MG63 (cell line): ENCODE measurements at places on chromosomes 12 and 14. TPM values are rescaled to one million over a fixed set of nuclear protein-coding genes. Genes with fewer than 3 reads are reported as not detected.

Gene MYBPC1
- total RNA-seq = not detected in 2 replicates

Gene GRIP1
- total RNA-seq = not detected in 2 replicates

Gene DENR
- total RNA-seq = 19.7 and 26.8 TPM in 2 replicates

GRCh38 chr12:19373586-19373985 is 65.7 kb upstream of the AEBP2 start:
- no peak for DNase-seq

DNA sequence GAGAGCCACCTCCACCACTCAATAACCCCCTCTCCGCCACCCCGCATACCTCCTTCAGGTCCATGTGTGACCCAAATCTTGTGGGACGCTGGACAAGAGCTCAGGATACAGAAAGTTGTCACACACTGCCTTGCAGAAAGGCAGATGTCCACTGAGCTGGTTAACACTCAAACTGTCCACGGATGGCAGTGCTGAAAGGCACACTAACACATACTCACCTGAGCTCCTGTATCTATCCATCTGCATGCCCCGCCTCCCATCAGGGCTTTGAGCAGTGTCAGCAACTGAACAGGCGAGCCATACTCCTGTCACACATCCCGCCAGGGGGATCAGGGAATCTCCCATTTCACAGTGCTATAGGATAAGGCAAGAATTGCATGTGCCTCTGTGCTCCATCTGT is 642.0 kb downstream of the GALC start:
- no peak for DNase-seq

DNA sequence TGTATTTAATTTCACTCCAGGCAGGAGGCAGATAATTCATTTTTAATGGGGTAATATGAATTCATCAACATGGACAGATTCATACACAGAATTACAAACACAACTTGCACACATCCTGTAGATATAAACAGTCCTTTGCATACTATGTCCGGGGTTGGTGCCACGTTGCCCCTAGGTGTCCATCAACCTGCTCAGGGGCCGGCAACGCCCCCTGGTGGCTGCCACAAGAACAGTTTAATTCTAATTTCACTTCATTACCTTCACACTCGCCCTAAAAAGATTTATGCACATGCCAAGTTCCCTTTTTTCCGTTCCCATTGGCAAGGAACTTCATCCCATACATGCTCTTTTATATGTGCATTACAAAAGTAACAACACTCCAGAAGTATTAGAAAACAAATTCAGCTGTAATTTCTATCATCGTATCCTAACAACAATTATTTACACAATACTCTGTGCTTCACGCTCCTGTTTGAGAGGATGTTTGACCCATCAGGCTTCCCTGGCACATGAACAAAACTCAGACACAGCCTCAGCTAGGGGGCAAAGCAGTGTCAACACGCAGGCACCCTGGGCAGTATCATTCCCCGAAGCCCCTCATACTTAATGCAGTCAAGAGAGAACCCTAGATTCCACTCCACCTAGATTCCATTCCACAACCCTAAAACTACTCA is 15.5 kb downstream of the MANSC1 start:
- peak; percentile 59 for DNase-seq

DNA sequence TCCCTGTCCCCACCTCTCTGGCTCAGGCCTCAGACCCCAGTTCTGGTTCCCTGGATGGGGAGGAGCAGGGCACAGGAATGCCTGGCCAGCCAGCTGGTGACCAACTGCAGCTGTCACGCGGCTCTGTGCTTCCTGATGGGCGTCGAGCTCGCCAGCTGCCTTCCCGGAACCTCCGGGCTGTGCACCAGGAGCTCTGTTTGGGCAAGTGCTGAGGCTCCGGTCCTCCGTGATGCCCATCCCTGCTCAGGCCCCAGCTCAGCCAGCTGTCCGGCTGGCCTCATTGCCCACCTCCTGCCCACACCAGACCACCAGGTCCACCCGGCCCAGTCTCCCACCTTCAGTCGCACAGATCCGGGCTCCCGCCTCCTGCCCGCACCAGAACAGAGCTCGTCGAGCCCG is 4.8 kb downstream of the IFFO1 start:
- DNase-seq = no peak

Gene LBHD2
- total RNA-seq = not detected in 2 replicates

DNA sequence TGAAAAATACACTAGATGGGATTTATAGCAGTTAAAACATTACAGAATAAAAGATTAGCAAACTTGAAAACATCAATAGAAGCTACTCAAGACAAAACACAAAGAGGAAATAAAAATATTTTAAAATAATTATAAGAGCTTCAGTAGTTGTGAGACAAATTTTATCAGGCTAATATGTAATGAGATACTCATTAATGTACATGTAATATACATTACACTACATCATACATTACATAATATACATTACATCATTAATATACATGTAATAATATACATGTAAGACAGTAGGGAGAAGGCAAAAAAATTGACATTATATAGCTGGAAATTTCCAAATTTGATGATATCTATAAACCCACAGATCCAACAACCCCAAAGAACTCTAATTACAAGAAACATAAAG is 249.4 kb upstream of the HMGA2 start:
- DNase-seq = no peak

DNA sequence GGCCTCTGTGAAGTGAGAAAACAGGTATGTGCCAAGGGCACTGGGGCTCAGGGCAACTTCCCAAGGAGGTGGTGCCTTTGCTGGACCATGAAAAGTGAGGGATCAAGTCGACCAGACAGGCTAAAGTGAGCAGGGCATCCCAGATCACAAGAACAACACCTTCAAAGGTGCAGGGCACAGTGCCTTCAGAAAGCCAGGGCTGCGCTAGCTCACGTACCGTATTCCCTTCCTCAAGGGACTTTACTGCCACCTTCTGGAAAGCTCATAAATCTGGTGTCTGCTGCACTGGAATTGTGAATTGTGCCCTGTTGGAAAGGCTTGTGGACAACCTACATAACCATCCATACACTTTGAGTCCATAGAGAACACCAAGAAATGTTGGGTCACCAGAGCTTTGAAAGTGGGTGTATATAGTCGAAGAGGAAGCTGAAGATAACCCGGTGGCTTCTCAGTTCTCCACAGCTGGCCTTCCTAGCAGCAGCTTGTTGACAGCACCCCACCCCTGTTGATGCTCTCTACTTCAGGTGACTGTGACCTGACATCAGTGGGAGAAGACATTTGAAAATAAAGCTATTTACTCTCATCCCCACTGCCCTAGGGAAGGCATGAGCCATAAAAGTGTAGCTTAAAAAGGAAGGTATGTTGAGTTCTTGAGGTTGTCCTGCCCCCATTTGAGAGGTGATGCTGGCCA is 24.5 kb downstream of the FIGNL2 start:
- no peak for DNase-seq

Gene AQP2
- not detected in 2 replicates for total RNA-seq

DNA sequence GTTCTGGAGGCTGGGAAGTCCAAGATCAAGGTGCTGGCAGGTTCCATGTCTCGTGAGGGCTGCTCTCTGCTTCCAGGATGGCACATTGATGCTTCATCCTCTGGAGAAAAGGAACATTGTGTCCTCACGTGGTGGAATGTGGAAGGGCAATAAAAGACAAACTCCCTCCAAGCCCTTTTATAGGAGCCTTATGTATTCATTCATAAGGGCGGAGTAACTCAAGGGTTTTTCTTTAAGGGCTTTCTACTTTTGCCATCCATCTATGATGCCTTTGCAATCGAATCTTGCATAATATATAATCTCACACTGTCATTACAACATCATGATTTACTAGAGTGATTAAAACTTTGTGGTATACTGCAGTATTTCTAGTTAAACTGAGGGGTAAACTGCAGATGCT is 132.7 kb upstream of the DDHD1 start:
- DNase-seq = no peak
